ENCODE measurements at places on chromosomes 1 and 21. TPM values are rescaled to one million over a fixed set of nuclear protein-coding genes. Genes with fewer than 3 reads are reported as not detected.

DNA sequence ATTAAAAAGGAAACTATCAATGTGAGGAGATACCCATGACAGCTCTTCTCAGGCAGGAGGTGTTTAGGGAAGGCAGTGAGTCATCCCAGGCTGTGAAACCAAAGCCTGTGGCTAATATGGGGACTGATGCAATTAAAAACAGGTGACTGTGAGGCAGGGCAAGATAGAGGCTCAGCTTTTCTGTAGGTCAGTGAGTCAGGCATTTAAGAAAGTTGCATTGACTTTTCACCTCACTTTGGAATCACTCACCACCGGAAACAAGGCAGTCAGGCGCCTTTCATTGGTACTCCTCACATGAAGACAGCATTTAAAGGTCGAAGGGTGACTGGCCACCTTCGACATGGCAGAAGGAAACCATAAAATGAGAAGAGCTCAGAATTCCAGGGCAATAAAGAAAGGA lies 54.5 kb downstream of the PAPPA2 start:
- no peak for DNase-seq

DNA sequence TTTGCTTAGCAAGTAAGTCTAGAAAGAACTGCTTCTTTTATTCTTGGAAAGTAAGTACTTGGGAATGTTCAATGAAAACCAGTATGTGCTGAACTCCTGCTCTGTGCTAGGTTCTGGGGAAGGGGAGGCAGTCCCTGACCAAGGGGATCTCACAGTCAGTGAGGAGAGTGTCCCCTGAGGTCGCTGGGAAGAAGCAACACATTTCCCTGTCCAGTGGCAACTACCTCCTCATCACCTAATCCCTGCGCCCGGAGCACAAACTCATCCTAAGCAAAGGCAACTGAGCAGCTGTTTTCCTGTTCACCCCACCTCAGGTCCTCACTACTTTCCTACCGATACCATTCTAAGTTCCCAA lies 61.7 kb upstream of the ANGPTL1 start:
- DNase-seq, result no peak

LORICRIN gene
- total RNA-seq, result not detected

EVA1B gene
- 45.1 TPM for total RNA-seq

Data from esophagus muscularis mucosa (tissue), 4 donors.